Activated gamma-delta T cell (primary cell): ENCODE measurements at places on chromosomes 2 and 18.

- no peak for DNase-seq
Observed at GRCh38 chr18:9435041-9435440, 40.3 kb upstream of the RALBP1 start.

DNA sequence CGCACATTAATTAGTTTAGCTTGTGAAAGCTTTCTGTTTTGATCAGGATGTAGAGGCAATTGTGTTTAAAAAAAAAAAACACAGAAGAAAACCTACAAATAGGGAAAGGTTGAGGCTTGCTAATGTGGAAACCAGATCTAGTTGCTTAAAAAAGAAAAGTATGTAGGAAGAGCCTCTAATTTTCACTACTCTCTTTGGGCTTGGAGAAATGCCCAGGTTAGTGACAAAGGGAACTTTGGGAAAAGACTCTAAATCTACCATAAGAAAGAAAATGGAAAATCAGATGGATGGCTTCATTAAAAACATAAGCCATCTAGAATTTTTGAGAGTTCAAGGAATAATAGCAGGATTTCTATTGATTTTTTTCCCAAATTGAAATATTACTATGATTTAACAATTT, 47.3 kb upstream of the SLC38A11 start:
- no peak for DNase-seq

DNA sequence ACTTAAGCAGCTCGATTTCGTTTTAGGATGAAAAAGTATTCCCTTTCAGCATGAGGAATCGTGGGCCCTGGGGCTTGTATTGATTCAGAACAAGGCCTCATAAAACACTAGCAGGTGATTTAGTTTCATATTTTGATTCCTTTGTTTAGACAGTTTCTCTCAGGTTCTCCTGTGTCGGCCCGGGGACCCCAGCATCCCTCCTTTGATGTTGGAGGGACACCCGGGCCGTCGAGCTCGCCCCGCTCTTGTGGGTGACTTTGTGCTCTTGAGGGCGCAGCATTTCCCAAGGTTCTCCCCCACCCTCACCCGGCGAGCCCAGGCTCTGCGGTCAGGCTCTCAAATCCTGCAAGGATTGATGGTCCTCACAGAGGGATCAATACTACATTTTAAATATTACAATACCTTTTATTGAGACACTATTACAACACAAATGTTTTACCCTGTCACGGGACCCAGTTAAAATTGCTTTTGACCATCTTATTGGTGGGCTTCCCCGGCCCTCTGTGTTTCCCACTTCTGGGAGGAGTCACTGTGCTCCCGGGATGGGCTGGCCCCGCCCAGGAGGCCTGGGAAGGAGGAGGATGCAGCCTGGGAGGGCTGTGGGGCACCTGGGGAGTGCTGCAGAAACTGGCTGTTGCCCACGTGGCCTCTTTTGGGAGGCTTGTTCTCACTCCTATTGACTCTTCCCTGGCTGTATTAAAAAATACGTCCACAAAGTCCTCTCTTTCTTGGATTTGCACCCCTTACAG, 222.6 kb downstream of the INSIG2 start:
- no peak for DNase-seq

- no peak for DNase-seq
Observed at GRCh38 chr18:63131106-63131958, 188.2 kb downstream of the BCL2 start.

DNA sequence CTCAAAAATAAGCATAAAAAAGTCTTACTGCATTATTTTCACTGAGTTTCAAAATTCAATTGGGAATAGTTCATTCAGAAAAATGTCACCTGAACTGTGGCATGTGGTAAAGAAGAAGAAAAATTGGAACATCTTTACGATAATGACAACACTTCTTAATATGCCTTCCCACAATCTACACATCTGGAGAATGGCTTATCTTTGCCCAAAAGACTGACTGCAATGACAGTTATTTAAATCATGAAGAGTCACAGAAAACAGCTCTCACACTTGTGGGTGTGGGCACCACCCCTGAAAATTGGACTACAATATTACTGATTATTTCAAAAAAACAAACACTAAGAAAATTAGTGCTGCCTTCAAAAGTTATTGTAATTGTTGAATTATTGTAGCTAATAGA, 152.3 kb downstream of the USP34 start:
- no peak for DNase-seq

- no peak for DNase-seq
Observed at GRCh38 chr2:9802576-9802993, 40.7 kb upstream of the TAF1B start.

GRCh38 chr18:48698707-48699106, 159.9 kb downstream of the CTIF start:
- no peak for DNase-seq

DNA sequence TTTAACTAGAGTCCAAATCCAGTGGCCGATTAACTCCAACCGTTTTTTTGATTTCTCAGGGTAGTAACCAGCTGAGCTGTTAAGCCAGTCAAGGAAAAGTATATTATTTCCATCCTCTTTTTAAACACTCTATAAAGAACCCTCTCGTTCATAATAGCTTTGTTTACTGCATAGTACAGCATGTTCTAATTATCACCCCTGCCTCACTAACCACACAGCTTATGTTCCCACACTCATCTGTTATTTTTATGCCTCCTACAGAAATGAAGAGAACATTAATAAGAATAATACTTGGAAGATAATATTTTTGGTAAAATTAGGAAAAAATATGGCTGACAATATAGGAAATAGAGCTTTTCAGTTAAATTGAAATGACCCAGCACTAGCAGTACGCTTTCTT, 2132.8 kb upstream of the CELF4 start:
- DNase-seq, result no peak

GRCh38 chr2:201257381-201257955, 2.9 kb upstream of the CASP8 start:
- DNase-seq, result no peak

GRCh38 chr2:113277474-113278072, 1.1 kb downstream of the PAX8 start:
- DNase-seq, result no peak
